ENCODE measurements at places on chromosomes 16 and 17.
A peak's percentile ranks its signal among the peaks of the same experiment; 100 is the strongest.

GRCh38 chr16:68987734-68988457 lies 117.6 kb upstream of the HAS3 start:
- DNase-seq: no peak

GRCh38 chr17:83131401-83132011 lies 52.1 kb downstream of the METRNL start:
- no peak for DNase-seq

GRCh38 chr17:35731239-35731916 lies at the start of gene RASL10B:
Gene RASL10B, plus strand, starts transcription at chr17:35731639. Its CDS starts 3,546 bp downstream, at chr17:35735185.
- peak; percentile 42 for DNase-seq

GRCh38 chr17:4960279-4960922 lies 7.2 kb downstream of the SPAG7 start:
- DNase-seq: no peak

- DNase-seq: no peak
These were observed 9.9 kb upstream of the SMIM36 start for GRCh38 chr17:55521186-55521585.

DNA sequence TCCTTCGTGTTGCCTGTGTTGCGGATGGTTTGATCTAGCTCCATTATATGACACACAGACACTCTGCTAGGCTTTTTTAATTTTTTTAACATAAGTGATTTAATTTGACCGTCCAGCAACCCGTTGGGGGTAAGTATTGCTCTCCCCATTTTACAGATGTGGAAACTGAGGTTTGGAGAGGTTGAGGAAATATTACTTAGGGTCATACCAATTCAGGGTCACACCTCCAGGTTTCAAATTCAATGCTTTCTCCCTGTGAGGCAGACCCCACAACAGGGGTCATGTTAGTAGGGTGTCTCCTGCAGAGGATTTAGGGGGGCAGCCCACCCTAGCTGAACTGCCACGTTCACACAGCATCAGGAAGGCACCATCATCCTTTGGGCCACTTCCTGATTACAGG lies 179.4 kb downstream of the COPRS start:
- DNase-seq: no peak

GRCh38 chr16:52497067-52497816 lies 49.7 kb downstream of the TOX3 start:
- no peak for DNase-seq

GRCh38 chr17:6596081-6596480 lies 39.7 kb upstream of the PITPNM3 start:
- DNase-seq: no peak

DNA sequence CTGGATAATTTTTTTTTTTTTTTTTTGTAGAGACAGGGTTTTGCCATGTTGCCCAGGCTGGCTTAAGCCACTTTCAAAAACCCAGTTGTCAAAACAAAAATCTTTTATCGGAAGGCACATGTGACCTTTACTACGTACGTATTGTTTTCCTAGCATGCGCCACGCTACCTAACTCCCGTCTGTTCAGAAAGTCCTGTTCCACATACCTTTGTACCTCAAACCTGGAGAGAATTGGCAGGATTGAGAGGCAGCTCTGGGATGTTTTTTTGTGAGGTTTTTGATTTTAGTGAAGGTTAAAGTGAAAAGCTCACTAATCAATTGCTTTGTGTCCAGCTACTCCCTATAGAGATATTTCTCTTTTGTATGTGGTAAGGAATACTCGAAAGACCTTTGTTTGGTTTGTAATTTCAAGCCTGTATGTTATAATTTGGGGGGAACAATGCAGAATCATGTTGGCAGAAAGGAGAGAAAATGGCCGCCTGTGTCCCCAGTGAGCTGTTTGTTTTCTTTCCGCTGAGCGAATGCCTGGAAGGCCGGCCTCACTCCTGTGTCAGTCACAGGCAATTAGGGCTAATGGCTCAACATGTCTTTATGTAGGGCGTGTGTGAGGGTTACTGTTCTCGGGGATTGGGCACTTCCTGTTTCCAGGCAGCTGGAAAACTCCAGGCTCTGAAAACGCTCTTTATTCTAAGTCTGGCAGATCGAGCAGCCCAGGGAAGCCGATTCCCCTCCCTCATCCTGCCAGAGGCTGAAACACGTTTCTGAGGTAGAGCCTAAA lies 60.8 kb upstream of the CLEC18A start:
- no peak for DNase-seq

DNA sequence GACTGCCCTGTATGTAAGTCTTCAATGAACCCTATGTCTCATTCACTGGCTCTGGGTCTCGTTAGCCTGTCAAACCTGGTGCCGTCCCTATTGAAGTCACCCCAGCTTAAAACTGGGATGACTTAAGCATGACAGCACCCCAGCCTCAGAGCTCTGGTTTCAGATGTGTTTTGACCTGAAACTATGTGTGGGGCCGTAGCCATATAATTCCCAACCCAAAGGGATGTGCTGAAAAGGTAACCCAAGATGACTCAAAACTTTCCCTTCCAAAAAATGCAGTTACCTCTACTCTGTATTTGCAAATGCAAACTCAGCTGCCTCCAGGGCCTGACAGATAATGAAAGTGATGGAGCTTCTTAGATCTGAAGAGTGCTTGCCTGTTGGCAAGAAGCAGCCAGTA lies 478.3 kb upstream of the ERCC4 start:
- no peak for DNase-seq

- DNase-seq: no peak
These were observed 17.1 kb downstream of the TRAF4 start for GRCh38 chr17:28760601-28761562.

- DNase-seq: no peak
These were observed 20.8 kb downstream of the GGA3 start for GRCh38 chr17:75240394-75241142.

- DNase-seq: no peak
These were observed 194.3 kb downstream of the C16orf78 start for GRCh38 chr16:49567950-49568349.

DNA sequence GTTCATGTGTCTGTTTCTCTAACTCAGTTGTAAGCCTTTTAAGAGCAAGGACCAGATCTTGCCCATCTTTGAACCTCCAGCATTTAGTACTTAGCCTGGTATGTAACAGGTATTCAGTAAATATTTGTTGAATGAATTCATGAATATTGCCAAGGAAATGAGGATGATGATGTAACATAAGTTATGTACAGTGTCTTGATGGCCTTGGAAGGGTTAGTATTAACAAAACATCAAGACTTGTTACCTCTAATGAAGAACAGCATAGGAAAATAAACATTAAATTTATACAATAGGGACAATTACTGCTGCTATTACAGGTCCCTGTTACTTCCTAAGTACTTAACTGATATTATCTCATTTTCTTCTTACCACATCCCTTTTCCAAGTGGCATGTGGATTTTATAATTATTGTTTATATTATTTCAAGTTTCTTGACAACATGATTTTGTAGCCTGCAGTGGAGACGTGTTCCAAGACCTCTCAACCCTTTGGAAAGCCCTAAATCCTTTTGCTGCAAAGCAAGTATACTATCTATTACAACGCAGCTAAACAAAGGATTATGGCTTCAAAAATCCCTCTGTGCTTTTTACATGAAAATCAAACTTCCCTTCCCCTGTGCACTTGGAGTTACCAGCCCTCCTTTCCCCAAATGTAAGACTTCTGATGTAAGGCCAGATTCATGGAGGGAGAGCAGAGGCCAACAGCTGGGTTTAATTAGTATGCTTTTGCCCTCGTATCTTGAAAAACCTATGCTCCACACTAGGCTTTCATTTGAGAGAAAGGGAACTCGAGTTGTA lies 77.4 kb upstream of the SMIM36 start:
- DNase-seq: no peak

- DNase-seq: no peak
These were observed 267.4 kb upstream of the PSMD7 start for GRCh38 chr16:74029115-74029792.

GRCh38 chr16:49533422-49533821 lies 159.8 kb downstream of the C16orf78 start:
- DNase-seq: no peak

DNA sequence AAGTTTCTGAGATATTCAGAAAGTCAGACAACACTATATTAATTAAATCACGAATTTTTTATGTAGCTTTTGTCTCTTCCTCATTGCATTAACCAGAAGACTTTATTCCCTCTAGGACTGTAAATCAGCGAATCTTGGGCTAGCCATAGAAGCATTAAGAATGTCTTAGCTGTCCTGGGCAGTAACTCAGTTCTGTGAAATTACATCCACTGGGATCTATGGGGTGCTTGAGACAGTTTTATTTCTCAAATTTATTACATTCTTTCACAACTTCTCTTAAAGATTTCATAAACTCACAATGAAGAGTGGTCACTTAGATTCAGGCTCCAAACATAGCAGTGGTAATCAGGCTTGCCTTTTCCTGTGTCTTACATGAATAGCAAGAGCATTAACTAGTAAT lies 1153.4 kb downstream of the CDH8 start:
- no peak for DNase-seq

GRCh38 chr16:87063543-87063942 lies 253.6 kb downstream of the C16orf95 start:
- DNase-seq: no peak

GRCh38 chr16:50570808-50571598 lies 22.8 kb downstream of the NKD1 start:
- DNase-seq: no peak

DNA sequence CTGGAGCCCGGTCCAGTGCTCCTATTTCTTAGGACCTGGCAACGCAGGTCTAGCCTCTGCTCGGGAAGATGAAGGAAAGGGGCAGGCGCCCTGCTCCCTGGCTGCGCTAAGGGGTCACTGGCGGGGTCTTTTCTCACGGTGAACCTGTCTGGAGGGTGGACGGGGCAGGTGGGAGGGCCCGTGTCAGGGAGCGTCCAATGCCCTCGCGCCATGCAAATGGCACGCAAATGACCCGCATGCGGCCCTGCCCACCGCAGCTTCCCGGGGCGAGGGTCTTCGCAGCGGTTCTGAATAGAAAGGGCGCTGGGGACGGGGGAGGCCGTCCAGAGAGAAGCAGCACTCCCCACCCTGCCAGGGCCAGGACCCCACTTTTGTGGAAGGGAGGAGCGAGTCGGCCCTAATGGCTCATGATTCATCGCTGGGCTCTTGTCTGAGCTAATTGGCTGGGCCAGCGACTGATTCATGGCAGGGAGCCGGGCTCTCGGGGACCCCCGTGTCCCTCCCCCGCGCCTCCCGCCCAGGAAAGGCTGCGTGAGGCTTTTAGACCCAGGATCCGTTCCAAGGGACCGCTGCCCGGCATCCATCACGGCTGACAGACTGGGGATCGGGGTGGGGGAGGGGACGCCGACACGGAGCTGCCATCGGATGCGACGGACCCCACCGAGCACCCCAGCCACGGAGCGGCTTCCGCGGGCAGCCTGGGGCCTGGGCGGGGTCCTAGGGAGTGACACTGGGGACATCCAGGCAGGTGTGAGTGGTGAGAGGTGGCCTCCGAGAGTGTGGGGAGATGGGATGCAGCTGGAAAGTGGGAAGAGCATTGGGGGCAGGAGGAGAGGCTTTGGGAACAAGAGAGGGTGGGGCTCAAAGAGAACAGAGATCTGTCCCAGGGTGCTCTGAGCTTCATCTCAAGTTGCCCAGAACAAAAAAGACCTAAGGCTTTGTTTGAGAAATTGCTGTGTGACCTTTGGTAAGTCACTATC lies 25.0 kb upstream of the NGFR start:
- no peak for DNase-seq

DNA sequence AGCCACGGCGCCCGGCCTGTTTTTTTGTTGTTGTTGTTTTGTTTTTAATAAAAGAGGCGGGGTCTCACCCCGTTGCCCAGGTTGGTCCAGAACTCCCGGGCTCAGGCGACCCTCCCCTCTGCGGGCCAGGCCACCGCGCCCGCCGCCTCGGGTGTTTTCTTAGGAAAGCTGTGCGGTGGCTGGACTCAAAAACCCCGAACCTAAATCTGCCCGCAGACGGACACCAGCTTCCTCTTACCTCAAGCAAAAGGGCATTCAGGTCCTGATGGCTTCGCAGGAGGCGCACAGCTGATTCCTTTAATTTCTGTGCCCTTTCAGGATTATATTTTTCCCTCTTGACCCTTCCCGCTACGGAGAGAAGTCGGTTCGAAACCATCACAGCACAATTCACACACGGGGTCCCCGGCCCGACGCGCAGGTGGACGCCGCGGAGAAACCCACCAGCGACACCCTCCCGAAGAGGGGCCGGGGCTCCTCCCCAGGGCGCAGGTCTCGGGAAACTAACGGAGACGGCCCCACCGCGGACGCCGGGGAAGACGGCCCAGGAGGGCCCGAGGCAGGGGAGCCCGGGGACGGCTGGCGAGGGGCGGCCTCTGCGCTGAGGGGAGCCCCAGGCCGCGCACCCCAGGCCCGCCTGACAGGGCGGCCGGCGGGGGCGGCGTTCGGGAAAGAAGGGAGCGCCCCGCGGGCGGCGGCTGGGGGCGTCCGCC lies 653 bp downstream of the FANCA start:
- no peak for DNase-seq

GRCh38 chr17:9671559-9671958 lies 26.2 kb downstream of the USP43 start:
- no peak for DNase-seq

GRCh38 chr16:54194334-54194743 lies 92.2 kb downstream of the IRX3 start:
- DNase-seq: no peak

Measured in naive thymus-derived CD4-positive, alpha-beta T cell (primary cell).